GM23338 (cell line): ENCODE measurements at places on chromosomes 5 and 9. TPM values are rescaled to one million over a fixed set of nuclear protein-coding genes. Genes with fewer than 3 reads are reported as not detected.

DNA sequence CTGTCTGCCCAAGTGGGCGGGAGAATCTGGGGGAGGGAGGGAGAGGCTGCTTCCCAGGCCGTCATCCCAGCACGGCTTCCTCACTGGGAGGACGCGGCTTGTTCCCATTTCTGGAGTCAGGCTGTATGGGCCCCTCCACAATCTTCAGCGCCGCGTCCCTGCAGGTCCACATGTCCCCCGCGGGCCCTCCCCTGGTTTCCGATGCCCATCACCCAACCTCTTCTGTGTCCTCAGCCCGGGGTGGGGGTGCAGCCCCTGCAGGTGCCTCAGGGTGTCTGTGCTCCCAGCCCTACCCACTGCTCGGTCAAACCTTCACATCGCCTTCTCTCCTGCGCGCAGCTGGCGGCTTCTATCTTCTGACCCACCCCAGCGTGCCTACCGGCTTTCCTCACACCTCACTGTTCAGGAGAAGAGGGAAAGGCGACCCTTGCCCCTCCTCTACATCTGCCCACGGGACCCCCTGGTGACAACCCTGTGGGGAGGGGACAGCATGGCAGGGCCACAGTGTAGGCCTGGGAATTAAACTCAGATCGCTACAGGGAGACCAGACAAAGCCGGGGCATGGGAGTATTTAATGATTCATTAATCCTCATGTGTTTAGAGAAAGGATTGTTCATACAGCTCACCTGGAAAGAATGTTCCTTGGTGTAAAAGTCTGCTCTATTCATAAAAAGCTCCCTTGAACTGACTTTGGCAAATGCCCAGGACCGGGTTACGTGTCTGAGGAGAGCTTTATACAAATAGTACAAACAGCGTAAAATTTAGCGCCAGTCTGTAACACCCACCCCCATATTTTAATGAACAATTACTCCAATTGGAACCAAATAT lies 145.1 kb downstream of the IRX1 start:
- DNase-seq = no peak

The BSPRY gene
- 6.6 and 7.7 TPM in 2 replicates for total RNA-seq

The CCDC127 gene
- 4.2 and 6.0 TPM in 2 replicates for total RNA-seq

The GRXCR2 gene
- total RNA-seq = not detected in 2 replicates

DNA sequence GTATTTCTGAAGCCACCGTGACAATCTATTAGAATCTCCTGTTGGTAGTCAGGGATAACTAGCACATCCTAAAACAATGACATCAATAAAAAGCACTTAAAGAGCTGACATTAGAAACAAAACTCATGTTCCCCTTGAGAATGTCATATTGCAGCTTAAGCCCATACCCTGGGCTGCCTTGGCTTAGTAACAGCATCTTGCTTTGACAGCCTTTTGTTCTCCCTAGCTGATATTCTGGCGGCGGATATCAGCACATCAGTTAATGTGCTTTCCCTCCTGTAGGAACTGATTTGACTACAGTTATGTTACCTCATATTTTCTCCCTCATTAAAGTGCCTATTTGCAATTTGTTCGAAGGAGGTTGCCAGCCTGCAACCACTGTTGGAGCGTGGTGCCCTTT lies 214.1 kb downstream of the CD180 start:
- DNase-seq = no peak

The FBN2 gene
- total RNA-seq = 13.6 and 18.4 TPM in 2 replicates
